ENCODE measurements at places on chromosomes 2 and 18.

DNA sequence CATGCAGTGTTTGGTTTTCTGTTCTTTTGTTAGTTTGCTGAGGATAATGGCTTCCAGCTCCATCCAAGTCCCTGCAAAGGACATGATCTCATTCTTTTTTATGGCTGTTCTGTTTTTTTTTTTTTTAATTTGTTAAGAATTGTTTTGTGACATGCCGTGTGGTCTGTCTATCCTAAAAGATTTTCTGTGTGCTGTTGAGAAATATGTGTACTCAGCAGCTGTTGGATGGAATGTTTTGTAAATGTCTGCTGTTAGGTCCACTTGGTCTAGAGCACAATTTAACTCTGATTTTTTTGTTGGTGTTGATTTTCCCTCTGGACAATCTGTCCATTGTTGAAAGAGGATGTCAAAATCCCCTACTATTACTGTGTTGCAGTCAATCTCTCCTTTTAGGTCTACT is 80.4 kb upstream of the WDR75 start:
- no peak for DNase-seq

- DNase-seq, result no peak
Observed at GRCh38 chr18:44887227-44887631, 206.5 kb downstream of the SETBP1 start.

DNA sequence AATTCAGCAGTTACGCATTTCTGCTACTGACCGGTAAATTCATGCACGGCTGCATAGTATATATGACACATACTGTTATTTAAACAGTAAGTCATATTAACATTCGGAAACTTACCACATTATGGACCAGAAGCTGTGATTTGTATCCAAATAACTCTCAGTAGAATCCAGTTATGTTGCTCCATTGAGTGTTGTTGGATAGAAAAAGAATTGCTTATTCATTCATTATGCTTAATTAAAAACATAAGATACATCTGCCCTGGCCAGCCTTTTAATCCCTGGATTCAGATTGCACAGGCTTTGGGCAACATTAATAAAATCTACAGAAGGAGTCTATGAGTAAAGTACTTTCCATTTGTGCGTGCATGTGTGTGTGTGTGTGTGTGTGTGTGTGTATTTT is 111.3 kb downstream of the CPS1 start:
- DNase-seq, result no peak

GRCh38 chr2:64663402-64663801 is 9.7 kb upstream of the SERTAD2 start:
- no peak for DNase-seq

DNA sequence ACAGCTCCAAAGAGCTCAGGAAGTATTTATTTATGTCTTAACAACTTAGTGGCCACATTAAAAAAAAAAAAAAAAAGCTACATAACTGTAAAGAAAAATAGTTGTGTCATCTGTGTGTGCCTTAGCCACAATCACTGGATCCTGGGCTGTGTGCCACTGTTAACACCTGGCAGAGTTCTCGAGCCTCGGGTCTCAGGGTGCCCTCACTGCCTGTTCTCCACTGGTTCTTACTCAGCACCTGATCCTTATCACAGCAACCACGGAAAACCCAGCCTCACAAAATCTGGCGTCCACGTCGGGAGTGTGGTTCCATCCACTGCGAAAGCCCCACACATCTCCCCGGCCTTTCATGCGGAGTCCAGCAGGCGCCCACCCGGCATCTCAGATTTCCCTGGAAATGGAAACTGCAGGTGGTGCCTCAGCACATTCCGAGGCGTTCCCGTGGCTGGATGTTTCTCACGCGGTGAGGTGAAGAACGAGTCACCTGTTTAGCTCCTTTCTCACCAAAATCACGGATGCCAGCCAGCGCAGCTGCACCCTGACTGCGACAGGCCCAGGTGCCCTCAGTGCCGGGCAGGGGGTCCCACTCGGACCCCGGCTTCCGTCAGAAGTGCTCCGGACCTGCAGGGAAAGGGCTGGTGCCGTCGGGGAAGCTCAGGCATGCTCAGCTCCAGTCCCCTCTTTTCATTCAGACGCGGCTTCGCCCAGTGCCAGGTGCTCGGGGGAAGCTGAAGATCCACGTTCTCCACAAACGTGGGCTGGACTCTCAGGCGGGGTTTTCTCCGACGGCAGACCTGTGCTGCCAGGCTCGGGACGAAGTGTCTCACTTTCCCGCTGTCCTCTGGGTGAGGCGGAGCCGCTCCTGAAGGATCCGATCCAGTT is 198.7 kb upstream of the SALL3 start:
- no peak for DNase-seq

DNA sequence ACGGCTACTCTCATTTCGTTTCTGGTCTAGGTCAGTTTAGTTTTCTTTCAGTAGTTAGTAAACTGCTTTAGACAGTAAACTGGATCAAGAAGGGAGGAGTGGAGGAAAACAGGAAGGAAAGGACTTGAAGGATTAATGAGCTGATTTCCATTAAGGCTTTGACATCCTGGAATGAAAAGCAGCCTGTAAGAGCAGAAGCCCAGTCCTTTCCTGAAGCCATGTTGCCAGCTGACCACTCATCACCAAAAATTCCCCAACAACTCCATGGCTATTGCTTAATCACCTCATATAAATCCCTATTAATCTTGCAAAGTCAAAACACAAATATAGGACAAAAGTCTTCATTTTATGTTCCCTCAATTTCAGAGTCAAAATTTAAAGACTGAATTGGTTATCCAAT is 113.7 kb upstream of the ZFP36L2 start:
- DNase-seq, result no peak

GRCh38 chr18:63909870-63910269 is 2.1 kb downstream of the SERPINB10 start:
- DNase-seq, result no peak

DNA sequence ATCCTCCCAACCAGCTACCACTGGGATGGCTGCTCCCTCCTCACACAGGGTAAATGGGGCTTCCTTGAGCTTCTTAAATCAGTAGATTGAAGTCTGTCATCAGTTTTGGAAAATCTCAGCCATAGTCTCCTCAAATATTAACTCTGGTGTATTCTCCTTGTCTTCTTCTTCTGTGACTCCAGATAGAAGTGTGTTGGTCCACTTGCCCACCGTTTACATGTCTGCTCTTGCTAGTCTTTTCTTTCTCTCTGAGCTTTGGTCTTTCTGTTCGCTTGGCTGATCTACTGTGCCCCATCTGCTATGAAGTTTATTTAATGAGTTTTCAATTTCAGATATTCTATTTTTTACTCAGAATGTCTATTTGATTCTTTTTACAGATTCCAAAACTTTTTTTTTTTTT is 281.7 kb upstream of the HDAC4 start:
- DNase-seq, result no peak

DNA sequence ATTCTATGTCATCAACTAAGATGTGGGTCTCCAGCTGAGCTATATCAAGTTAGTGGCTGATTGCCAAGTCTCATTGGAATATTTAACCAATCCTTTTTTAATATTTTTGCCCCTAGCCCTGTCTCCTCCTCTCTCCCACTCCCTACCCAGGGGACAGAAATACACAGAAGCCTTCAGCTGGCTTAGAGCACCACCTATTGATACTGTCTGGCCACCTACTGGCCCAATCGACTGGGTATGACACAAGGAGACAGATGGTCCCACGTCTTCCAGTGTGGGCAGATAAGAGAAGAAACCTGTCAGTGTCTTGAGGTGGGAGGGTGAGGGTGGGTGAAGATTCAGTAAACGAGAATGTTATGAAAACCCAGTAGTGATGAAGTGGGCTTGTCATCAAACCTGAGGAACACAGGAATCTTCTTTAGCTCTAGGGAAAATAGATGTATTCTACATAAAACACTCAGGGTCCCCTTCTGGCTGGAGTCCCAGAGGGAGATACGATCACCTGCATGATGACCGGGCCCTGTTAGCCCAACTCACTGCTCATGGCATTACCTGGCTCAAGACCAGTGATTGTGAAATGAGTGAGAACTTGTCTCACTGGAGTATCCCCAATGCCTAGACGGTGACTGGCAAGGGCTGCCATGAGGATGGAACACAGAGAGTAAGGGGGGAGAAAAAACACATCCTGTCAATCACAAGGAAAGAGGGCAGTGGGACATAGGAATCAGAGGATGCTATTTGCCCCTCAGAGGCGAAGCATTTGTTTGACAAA is 26.7 kb downstream of the POLR1A start:
- no peak for DNase-seq

- DNase-seq, result no peak
Observed at GRCh38 chr2:176338395-176338794, 69.2 kb downstream of the MTX2 start.

DNA sequence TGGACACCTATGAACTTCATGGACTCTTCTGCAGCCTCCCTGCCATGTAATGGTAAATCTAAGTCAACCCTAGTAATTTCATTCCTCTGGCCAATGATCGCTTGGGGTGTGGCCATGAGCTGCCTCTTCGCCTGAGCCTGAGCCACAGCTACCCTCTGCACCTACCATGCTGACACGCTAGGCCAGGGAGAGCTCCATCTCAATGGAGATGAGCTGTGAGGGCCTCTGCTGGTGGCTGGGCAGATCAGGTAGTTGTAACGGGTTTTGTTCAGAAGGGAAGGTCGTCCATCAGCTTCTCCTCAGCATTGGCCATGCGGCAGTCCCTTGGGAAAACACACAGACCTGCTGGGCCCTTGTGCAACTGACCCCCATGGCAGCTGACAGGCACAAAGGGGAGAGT is 24.4 kb downstream of the MPHOSPH10 start:
- DNase-seq, result no peak

DNA sequence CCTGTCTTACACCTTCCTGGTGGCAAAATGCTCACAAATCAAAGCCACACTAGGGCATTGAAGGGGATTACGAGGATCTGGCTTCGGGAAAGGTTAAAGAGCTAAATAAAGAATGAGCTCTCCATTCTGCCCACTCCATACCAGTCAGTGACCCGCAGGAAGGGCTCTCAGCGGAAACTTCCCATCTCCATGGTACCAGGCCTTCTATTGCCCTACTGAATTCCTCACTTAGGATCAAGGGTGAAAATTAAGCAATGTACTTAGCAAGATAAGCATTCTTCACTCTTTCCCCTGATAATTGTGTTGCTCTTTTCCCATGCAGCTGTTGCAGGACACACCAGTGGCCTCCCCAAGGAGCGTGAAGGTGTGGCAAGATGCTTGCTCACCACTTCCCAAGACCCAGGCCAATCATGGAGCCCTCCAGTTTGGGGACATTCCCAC is 75.6 kb upstream of the TTC39C start:
- DNase-seq, result no peak

GRCh38 chr2:240195316-240195861 is 54.9 kb upstream of the OTOS start:
- DNase-seq, result no peak

DNA sequence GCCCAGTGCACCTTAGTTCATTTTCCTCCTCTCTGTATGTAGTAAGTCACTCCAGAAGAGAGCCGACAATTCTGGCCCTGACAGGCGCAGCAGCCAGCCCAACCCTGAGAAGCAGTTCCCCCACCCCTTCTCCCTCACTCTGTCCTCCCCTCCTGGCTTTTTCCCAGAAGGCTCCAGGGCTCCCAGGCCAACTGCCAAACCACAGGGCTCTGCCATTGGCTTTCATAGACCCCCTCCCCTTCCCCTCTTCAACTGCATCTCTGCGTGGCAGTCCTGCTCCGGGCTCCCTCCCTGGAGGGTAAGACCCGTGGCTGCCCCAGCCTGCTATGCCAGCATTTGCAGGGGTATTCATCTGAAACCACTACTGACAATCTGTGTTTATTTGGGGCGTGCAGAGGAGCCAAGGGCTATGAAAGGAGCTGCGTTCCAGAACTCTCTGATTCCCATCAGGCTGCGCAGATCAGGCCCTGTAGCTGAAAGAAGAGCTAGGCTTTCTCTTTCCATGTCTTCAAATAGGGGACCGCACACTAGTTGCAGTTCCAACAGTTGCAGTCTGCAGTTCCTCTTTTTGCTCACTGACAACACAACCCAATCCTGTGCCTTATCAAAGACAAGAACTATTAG is 388.6 kb upstream of the TNP1 start:
- DNase-seq, result peak; percentile 42

DNA sequence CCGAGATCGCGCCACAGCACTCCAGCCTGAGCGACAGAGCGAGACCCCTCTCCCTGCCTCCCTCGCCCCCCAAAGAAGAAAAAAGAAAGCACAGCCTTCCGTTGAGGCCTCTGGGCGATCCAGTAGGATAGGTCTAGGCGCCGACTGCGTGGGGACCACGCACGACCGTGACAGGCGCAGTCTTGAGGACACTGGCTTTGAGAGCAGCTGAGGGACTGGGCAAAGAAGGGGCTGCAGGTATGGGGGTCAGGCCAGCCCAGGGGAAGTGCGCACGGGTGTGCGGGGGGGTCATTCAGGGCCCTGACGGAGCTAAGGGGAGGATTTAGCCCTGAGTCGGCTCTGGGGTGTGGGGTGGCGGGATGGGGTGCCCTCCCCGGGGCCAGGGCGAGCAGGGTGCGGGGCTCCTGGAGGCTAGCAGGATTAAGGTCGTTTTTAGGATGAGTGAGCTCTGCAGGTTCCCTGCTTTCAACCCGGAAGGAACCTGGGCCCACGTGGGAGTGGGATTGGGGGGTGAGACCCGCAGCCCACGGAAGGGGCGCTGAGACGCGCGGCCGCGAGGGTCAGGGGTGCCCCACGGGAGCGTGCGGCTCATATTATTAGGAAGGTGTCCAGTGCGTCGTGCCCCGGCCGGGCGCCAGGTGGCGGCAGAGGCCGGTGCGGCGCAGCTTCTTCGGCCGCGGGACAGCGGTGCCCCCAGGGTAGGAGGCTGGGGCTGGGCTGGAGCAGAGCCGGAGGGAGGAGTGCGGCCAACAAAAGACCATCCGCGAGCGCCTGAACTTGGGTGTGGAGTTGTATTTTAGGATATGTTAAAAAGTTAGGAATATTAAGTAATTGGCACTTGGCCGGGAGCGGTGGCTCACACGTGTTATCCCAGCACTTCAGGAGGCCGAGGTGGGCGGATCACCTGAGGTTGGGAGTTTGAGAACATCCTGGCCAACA is 20.5 kb upstream of the ZNF236 start:
- no peak for DNase-seq

DNA sequence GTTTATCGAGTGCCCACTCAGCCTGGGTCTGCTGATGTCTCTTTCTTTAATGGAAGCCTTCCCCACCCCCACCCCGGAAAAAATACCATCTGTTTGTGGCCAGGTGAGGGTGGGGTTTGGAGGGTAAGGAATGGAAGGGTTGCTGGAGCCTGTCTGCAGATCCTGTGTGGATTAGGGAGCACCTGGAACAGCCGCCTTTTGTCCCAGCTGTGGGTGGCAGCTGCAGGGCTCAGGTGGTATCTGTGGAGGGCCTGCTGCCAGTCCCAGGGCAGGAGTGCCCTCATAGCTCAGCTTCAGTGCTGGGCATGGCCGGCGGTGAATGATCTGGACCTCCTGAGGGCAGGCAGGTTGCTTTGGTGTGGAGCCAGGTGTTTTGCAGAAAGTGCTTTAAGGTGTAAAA is 45.3 kb downstream of the IMPA2 start:
- DNase-seq, result no peak

All from SK-N-MC (cell line).